ENCODE measurements at places on chromosomes 7 and 10.

DNA sequence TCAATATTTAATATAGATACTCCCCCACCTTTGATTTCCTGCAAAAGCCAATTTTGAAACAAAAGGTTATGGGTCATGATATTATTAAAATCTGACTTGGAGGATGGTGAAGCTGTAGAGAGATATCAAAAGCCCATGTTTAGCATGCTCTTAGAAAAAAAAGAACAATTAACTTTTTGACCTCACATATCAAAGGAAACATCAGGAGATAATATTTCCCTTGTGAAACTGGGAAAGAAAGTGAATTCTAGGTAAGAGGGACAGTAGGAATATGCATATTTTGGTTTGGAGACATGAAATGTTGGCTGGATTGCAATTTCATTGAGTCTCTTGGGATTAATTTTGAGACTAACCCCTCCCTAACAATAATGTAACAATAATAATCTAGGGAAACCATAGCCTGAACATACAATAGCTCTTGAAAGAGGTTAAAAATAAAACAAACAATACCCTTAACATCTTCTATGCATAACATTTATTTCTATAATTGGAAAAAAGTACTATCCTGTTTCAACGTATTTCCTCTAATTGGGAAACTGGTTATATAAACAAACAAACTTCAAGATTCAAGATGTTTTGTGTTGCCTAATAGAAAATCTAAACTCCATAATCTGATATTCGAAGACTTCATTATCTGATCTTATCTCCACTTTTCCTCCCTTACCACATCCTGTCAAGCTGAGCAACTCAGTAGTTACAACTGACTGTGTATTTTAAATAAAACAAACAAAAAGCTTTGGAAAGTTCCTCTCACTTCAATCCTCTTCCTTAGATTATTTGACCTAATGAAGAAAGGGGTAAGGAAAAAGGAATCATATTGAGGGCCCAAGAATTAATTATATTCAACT is 14.8 kb downstream of the TMEM26 start:
- DNase-seq = no peak

DNA sequence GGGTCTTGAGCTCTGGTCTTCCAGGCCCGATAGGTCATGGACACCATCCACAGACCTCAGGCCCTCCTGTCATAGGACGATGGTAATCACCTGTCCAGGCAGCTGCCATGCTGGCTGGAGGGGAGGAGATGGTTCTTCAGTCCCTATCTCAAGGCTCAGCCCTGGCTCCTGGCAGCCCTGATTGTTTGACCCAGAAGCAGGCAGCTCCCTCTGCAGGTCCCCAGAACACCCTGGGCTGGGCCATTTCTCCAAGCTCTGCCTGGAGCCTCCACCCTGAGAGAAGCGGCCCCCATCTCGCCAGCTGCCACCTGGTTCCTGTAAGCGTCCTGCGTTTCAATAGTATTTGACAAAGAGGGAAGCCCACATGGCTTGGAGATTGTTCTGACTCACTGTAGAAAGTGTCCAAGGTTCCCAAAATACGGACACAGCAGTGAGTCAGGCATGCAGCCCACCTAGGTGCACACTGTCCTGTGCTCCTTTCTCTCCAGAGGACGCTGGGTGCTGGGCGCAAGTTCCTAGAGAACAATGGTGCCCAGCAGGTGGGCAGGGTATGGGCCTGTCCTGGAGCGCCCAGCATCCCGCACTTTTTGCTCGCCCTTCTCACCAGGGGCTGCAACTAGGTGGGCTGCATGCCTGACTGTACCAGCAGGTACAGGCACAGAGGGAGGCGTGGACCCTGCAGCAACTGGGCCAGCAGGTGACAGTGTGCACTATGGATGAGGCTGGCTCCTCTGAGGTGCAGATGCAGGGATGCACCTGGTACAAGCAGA is 72.4 kb upstream of the EBF3 start:
- DNase-seq = no peak

- DNase-seq = no peak
Measured at GRCh38 chr7:70314221-70314620, 715.9 kb downstream of the AUTS2 start.

GRCh38 chr7:19958309-19958896 is 185.0 kb upstream of the TMEM196 start:
- no peak for DNase-seq

DNA sequence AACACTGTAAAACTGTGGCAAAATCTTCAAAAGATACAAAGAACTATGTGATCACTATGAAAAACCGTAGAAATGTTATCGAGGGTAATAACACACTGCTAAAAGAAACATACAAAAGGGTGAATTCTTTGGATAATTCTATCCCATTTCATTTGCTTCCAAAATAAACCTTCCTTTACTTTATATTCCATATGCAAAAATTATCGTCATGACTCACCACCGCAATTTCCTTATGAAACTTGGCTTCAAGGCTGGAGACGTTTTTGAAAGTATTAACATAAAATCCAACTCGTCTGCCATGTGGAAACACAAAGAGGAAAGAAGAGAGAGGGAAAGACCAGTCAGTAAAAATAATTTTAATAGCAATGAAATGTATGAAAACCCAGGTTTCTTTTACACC is 165.2 kb downstream of the AMPH start:
- no peak for DNase-seq

DNA sequence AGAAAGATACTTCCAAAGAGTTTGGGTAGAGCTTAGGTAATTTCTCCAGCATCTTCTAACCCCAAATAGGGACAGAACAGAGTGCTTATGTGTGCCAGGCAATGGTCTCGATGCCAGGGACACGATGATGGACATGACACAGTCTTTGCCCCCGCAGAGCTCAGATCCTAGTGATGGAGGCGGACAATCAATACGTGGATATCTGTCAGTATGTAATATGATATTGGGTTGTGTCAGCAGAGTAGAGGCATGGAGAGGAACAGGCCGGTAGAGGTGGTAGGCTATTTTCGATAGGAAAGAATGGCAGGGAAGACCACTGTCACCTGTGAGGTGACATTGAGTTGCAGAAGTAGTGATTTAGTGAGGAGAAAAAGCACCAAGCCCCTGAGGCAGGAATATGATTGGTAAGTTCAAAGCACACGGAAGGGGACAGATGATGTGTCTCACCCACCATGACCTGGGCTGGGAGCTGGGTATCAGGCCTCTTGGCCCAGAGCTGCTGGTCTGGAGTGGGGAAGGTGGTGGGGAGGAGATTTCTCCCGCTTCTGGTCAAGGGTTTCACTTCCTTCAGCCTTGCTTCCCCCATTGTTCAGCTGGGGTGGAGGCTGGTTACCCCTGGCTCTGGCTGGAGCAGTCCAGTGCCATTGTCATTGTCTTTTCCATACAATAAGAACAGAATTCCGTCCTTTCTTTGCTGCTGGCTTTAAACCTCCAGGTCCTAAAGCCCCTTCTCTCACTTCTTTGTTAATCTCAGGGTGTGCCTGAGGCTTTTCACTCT is 36.0 kb upstream of the SRGN start:
- no peak for DNase-seq

- no peak for DNase-seq
Measured at GRCh38 chr10:94428766-94429707, 26.7 kb downstream of the TBC1D12 start.

- DNase-seq = no peak
Measured at GRCh38 chr10:104331208-104331838, 6.9 kb downstream of the ITPRIP start.

- no peak for DNase-seq
Measured at GRCh38 chr10:43174969-43175368, 36.7 kb downstream of the CSGALNACT2 start.

DNA sequence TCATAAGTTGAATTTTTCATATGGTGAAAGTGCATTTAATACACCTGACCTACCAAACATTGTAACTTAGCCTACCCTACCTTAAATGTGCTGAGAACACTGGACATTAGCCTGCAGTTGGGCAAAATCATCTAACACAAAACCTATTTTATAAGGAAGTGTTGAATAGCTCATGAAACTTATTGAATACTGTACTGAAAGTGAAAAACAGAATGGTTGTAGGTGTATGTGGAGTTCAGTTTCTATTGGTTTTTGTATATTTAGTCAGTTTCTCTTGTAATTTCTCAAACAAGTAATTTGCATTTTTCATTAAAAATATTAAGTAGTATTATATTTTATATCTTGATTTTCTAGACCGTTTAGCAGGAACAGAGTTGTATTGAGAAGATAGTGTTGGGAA is 15.3 kb downstream of the CCDC7 start:
- DNase-seq = no peak

DNA sequence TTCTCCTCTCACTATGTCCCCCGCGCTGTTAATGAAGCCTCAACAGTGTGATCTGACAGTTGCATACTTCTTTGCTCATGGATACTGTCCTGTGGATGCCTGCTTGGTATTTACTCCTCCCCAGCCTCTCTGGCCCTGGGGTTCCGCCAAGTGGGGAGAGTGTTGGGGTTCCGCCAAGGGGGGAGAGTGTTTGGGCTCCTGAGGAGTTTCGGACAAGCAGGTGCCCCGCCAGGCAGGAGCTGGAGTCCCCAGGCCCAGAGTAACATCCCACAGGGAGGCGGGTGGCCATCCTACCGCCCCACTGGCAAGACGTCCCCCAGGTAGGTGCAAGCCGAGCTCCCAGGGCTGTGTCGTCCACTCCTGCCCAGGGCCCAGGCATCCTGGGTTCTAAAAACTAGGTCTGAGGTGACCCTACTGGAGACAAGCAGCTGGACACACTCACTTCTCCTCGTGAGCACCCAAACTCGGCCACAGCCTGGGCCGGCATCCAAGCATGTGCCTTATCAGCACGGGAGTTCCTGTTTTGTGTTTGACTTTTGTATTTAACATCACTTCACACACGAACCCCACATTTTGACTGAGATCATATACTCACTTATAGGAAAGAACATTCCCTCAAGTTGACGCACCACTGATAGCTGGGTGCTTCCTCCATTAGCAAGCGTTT is 34.2 kb downstream of the CAMK2B start:
- no peak for DNase-seq

DNA sequence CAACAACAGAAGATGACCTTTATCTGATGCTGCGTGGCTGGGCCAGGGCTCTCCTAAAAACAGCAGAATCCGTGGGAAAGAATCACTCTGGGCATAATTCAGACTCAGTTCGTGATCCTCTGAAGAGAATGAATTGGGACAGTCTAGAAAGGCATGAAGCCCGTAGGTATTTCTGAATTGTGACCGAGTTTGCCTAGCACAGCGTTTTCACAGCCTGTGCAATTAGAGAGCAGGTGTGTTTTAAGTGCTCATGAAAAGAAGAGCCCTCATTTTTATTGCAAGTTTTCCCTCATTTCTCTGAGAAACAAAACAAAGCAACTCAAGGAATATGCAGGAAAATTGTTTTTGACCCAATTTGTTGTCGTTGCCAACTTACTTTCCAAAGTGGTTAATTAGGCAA is 366.2 kb downstream of the WDR11 start:
- no peak for DNase-seq

GRCh38 chr10:88949051-88949450 is 3.5 kb downstream of the ACTA2 start:
- no peak for DNase-seq

GRCh38 chr10:78972160-78972946 is 96.4 kb upstream of the ZMIZ1 start:
- DNase-seq = peak; percentile 50

DNA sequence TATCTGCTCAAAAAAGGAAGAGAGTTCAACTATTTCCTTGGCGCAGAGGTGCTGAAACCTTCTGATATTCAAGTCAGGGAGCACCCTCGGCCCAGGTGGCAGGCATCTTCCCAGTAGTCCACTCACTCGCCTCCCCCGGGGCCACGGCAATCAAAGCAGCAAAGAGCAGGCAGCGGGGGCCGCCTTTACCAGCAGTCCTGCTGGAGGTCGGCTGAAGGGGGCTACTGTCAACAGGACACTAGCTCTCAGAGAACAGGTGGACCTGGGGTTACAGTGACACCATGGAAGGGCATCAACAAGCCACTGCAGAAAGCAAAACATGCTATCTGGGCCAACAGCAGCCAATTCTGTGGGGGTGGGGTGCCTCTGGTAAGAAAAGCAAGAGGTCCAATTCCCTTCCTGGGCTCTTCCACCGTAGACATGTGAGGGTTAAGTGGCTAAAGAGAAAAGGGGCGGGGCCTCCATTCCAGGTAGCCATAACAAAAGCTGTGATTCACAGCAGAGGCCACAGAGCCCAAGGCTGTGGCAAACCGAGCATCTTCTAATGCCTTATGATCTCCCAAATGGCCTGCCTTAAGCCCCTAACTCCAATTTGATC is 9.4 kb downstream of the FZD9 start:
- DNase-seq = no peak

GRCh38 chr10:4529266-4529665 is 296.7 kb upstream of the AKR1E2 start:
- no peak for DNase-seq

DNA sequence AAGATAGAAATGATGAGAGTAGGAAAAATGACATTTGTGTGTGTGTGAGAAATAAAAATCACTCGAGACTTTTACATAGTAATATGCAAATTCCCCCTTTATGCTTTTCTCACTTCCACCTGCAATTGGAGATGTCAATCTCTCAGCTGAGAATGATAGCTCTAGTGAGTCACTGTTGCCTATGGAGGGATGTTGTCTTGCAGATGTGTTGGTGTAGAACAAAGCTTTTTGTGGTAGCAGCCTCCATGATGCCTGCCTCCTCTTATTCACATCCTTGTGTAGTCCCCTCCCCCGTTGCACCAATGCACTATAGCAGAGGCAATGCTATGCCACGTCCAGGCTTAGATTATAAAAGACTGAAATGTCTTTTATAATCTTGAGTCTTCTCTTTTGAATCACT is 33.8 kb downstream of the SPAG6 start:
- no peak for DNase-seq

DNA sequence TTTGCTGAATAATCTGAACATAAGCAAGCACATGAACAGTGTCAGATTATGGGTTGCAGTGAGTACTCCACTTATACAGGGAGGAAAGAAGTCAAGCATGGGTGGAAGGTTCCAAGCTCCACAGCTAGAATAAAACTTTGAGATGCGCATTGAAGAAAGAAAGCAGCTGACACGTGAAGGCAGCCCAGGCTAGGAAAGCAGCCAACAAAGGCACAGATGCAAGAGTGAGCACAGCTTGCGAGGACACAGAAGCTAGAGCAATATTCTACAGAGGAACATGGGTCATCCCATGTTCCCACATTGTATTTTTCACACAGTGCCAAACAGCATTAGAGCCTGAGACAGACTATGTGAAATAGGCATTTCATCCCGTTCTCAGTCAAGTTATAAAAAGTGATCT is 194.6 kb upstream of the TBX20 start:
- DNase-seq = no peak

DNA sequence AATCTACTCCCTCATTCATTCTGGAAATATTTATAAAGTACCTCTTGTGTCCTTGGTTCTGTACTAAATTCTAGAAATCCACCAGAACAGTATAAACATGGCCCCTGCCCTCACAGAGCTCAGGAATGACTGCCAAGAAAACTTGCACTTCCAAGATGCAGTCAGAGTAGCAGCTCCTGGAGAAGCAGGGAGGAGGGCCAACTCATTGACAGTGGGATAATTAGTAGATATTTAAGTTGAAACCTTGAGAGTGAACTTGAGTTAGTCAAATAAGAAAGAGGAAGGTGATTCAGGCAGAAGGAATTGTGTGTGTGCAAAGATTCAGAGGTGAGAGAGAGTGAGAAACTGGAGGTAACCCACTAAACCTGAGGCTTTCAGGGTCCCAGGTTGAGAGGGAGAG is 182.2 kb upstream of the INHBA start:
- DNase-seq = no peak
